ENCODE measurements at places on chromosomes 5 and 9.

DNA sequence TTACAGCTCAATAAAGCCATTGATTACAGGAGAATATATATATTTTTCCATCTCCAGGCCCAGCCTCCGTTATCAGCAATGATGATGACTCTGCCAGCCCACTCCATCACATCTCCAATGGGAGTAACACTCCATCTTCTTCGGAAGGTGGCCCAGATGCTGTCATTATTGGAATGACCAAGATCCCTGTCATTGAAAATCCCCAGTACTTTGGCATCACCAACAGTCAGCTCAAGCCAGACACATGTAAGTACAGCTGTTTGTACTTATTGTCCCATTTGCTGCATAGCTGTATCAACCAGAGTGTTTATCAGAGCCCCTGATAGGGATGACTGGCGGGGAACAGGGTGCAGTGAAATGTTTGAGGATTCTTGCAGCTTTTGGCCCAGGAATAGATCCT, 197.7 kb downstream of the NTRK2 start:
- DNase-seq: no peak

GRCh38 chr5:83740741-83741140, 20.1 kb upstream of the HAPLN1 start:
- DNase-seq: no peak

- DNase-seq: no peak
Observed at GRCh38 chr5:174724484-174725260, at the start of gene MSX2. Gene MSX2, plus strand, starts transcription at chr5:174724582. Its CDS starts 78 bp downstream, at chr5:174724660.

DNA sequence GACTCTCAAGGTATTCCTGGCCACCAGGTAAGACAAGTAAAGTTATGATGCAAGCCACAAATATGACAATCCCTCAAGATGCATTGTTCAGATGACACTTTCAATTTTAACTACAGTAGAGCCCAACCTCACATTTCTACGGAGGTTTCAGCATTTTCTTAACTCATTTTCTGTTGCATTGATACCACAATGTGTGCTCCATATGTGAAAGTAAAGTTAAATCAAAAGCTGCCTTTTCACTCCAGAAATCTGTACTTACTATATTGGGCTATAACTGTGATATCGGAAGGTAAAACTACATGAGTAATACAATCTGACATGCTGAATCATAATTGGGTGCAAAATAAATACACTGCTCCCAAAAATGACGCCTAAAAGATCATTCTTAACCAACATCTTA, 333.6 kb upstream of the MEF2C start:
- DNase-seq: no peak

GRCh38 chr5:119049824-119050449, 20.9 kb upstream of the DMXL1 start:
- no peak for DNase-seq

DNA sequence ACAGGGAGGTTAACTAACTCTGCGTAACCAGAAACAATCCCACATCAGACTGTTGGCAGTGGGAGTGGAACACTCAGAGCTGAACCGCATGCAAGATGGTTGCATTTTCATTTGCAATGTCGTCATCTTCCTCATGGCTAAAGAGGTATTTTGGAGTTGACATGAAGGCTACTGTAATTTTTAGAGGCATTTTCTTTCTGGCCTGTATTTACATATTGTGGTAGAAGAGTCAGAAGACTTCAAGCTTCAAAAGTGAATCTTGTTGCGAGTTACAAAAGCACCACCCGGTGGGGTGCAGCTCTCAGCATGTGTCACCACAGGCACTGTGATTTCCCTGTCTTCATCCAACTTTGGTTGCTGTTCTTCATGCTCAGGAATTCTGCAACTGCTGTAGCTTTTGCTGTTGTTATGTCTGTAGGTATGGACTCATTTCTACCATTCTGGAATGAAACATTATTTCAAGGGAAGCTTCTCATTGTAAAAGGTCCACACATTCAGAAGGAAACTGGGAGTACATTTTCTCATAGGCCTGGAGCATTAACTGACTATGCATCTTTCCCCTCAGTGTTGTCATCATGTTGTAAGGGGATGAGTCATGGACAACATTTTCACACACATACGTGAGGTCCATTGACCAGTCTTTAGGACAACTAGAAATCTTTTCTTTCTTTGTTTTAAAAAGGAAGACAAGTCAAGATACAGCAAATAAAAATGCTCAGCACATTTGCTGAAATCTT, 35.4 kb upstream of the GDNF start:
- no peak for DNase-seq
